ENCODE measurements at places on chromosomes 4 and X.

DNA sequence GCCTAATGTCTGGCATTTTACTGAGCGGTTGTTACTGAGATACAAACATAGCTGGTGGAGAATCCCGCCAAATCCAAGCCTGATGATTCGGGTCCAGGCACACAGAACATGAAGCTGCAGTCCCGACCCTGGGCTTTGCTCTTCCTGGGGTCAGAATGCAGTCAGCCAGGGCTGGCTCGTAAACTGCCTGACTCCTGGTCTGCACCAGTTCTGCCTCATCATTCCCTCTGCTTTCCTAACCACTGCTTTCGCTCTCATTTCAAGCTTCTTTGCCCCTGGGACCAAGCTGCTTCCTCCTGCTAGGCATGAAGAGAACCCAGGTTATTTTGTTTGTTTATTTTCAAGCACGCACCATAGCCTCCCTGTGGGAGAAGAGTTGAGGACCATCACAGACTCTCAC lies 39.3 kb downstream of the GATB start:
- DNase-seq: peak; percentile 25

- DNase-seq: no peak
Observed at GRCh38 chr4:72209600-72209999, 177.8 kb downstream of the NPFFR2 start.

GRCh38 chr4:8410641-8411271 lies 29.8 kb downstream of the ACOX3 start:
- DNase-seq: peak; percentile 47

GRCh38 chr4:126957556-126957955 lies 675.2 kb upstream of the INTU start:
- peak; percentile 71 for DNase-seq

DNA sequence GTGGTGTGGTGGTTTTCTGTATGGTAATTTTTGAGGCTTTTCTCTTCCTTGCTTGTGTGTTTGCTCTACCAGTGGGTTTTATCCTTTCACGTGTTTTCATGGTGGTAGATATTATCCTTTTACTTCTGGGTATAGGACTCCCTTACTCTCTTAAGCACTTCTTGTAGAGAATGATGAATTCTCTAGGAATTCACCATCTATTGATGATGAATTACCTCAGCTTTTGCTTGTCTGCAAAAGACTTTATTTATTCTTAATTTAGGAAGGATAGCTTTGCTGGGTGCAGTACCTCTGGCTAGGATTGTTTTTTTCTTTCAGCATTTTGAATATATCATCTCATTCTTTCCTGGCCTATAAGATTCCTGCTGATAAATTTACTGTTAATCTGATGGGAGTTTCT lies 415.3 kb downstream of the PDGFC start:
- no peak for DNase-seq

DNA sequence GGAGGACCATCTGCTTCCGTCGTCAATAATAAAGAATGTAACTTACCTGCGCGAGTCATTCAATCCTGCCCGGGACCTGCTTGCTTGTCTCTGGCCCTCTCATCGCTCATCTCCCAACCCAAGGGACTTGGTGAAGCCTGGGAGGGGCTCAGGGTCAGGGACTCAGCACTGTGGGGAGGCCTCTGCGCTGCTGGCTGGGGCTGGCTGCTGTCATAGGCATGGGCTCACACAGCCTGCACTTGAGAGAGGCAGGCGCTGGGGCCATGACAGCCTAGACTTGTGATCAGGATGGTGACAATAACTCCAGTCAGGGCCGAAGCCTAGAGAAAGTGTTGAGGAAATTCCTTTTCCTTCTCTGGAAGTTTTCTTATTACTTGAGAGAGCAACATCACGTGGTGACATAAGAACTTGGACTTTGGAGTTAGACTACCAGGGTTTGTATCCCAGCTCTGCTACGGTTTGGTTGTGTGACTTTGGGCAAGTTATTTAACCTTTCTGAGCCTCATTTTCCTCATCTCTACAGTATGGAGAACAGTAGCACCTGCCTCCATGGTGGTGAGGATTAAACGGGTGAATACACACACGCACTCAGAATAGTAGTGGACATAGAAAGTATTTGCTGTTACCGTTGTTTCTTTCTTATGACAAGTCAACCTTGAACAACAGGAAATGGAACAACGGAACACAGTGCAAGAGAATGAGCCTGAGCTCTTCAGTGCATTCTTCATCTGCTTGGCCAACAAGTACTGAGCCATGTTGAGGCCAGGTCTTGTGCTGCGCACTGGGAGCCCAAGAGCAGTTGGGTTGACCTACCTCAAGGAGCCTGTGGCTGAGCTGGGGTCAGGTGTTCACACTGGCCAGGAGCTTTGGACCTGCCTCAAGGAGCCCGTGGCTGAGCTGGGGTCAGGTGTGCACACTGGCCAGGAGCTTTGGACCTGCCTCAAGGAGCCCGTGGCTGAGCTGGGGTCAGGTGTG lies 60.5 kb downstream of the TBC1D14 start:
- no peak for DNase-seq
